ENCODE measurements at places on chromosomes 7 and 10. TPM values are rescaled to one million over a fixed set of nuclear protein-coding genes. Genes with fewer than 3 reads are reported as not detected.

GRCh38 chr7:75734586-75735458 lies 3.9 kb downstream of the HIP1 start:
- DNase-seq = peak; percentile 45
- no peak overlapping the region for H3K27ac ChIP-seq
- no peaks in the 10 kb centered on the region for H3K27me3 ChIP-seq
- no peaks in the 10 kb centered on the region for H3K36me3 ChIP-seq
- no peak overlapping the region for H3K4me3 ChIP-seq
- peaks cover 21% of the 10 kb centered on the region for H3K4me1 ChIP-seq

GRCh38 chr7:156827587-156828203 lies 65.3 kb downstream of the LMBR1 start:
- H3K27ac ChIP-seq = no peak overlapping the region
- H3K4me3 ChIP-seq = no peak overlapping the region
- H3K36me3 ChIP-seq = peaks cover 11% of the 10 kb centered on the region
- H3K4me1 ChIP-seq = no peaks in the 10 kb centered on the region
- DNase-seq = no peak

- H3K4me3 ChIP-seq = no peak overlapping the region
- DNase-seq = no peak
- no peaks in the 10 kb centered on the region for H3K4me1 ChIP-seq
- H3K27me3 ChIP-seq = no peaks in the 10 kb centered on the region
- no peaks in the 10 kb centered on the region for H3K36me3 ChIP-seq
- no peak overlapping the region for H3K27ac ChIP-seq
Measured at GRCh38 chr7:14340393-14341074, 351.1 kb upstream of the ETV1 start.

DNA sequence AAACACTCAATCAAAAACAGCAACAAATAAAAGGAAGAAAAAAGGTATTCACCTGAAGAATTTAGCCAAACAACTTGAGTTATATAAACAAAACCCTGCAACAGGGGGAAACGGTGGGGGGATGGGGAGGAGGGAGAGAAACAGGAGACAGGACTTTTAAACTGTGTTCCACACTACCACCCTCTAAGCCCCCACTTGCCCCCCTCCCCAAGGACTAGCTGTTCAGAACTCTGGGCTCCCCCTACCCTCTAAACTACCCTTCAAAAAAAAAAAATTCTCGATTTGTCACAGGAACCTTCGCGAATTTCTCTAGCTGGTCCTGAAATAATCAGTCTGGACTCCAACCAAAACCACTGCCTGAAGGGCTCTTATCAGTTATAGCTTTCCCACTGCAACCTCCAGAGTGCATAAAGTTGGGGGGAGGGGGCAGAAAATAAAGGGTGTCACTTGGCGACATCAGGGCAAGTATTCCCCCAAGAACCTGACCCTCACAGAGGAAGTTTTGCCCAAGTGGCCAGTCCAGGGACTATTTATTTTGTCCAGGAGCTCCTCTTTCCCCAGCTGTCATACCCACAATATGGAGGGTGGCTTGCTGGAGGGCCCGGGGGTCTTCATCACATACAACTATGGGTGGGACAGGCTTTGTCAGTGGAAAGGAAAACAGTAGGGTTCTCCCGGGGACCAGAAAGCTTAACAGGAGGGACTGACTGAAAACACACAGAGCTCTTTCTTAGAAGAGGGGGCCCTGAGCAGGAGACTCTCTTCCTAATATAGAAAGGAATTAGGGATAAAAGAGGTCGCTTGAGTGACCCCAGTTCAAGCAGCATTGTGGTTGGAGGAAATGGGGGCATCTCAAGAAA lies 1.3 kb downstream of the UBE2H start:
- H3K4me1 ChIP-seq = peaks cover 37% of the 10 kb centered on the region
- no peaks in the 10 kb centered on the region for H3K36me3 ChIP-seq
- H3K4me3 ChIP-seq = peak overlapping the region; percentile 94

DNA sequence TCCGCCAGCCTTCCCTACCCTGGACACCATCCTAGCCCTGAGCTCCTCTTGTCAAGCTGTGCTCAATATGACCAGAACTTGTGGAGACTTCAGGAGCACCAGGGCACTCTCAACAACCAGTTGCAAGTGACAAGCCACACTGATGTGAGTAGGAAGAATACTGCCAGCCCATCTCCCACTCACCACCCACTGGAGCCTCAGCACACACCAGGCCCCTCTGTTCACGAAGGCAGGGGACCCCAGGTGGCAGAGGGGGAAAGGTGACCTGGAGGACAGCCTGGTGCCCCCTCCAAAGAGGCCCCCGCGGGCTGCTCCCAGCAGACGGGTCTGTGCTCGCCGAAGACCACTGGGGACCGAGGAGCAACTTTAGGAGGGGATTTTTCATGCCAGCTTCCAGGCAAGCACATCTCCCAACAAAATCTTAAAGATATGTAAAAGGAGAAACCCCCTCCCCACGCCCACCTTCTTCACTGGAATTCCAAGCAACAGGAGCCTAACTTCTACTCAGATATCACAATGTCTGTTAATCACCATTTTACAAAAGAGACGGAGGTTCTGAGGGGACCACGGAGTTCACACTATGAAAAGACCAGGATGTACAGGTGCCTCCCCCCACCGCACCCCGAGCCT lies 1.0 kb downstream of the MMD2 start:
- H3K27ac ChIP-seq = no peak overlapping the region
- H3K4me3 ChIP-seq = no peak overlapping the region
- no peak for DNase-seq
- no peaks in the 10 kb centered on the region for H3K36me3 ChIP-seq
- no peaks in the 10 kb centered on the region for H3K27me3 ChIP-seq

GRCh38 chr7:128876978-128877755 lies 14.5 kb downstream of the ATP6V1F start:
- no peaks in the 10 kb centered on the region for H3K36me3 ChIP-seq
- no peak for DNase-seq
- no peak overlapping the region for H3K4me3 ChIP-seq
- H3K27ac ChIP-seq = no peak overlapping the region
- peaks cover 33% of the 10 kb centered on the region for H3K4me1 ChIP-seq

GRCh38 chr10:127176649-127177048 lies 19.7 kb downstream of the INSYN2A start:
- no peak for DNase-seq
- H3K4me1 ChIP-seq = no peaks in the 10 kb centered on the region
- no peak overlapping the region for H3K4me3 ChIP-seq
- no peak overlapping the region for H3K27ac ChIP-seq
- no peaks in the 10 kb centered on the region for H3K27me3 ChIP-seq
- no peaks in the 10 kb centered on the region for H3K36me3 ChIP-seq

GRCh38 chr10:103542764-103543616 lies 49.5 kb downstream of the NEURL1 start:
- H3K27ac ChIP-seq = no peak overlapping the region
- no peaks in the 10 kb centered on the region for H3K36me3 ChIP-seq
- H3K27me3 ChIP-seq = peaks cover 4% of the 10 kb centered on the region
- H3K4me3 ChIP-seq = no peak overlapping the region
- peak; percentile 14 for DNase-seq

DNA sequence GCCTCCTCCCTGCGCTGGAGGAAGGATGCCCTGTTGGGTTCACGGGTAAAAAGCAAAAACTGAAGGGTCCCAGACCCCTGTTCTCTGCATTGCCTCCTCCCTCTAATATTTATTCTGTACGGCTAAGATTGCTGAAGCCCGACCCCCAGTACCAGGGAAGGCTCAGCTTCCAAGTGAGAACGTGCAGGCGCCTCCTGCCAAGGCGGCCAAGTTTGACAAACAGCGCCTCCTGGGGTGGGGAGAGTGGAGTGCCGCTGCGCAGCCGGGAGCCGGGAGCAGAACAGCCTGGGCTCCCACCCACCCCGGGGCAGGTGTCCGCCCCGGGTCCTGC lies 4.7 kb upstream of the EBF3 start:
- peak; percentile 9 for DNase-seq
- peaks cover 6% of the 10 kb centered on the region for H3K27me3 ChIP-seq
- no peaks in the 10 kb centered on the region for H3K4me1 ChIP-seq
- no peak overlapping the region for H3K4me3 ChIP-seq
- H3K27ac ChIP-seq = no peak overlapping the region
- H3K36me3 ChIP-seq = no peaks in the 10 kb centered on the region

DNA sequence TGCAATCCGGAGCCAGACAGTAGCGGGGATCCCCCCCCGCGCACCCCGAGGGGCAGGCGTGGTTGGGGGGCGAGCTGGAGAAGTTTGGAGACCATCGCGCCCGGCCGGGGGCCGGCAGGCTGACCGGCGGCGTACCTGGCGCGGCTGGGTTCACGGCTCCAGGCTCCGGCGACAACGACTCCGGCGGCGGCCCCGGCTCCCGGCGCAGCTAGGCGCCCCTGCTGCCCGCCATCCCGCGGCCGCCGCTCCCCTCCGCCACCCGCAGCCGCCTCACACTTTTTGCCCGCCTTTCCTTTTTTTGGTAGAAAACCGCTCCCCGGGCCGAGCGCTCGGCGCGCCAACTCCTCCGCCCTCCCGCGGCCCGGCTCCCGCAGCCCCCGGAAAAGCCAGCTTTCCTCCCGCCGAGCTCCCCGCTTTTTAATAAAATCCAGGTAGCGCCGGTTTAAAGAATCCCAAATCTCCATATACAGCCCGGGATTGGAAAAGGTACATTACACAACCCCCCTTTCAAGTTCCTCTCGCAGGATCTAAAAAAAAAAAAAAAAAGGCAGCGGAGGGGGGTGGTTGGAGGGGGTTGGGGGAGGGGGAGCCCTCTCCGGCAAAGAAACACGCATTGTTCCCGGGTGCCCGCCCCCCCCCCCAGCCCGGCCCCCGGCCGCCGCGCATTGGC lies at the start of gene TNRC18:
Gene TNRC18, minus strand, starts transcription at position 529 of the 670 bp plus-strand sequence. CDS start 2,588 bp downstream, outside the sequence.
- H3K4me3 ChIP-seq = peak within 1 kb of the TSS; percentile 94
- DNase-seq = no peak
- H3K4me1 ChIP-seq = peaks cover 9% of the 10 kb centered on the region
- no peaks in the 10 kb centered on the region for H3K36me3 ChIP-seq
- no peaks in the 10 kb centered on the region for H3K27me3 ChIP-seq

GRCh38 chr10:113436851-113437250 lies 116.0 kb upstream of the HABP2 start:
- H3K36me3 ChIP-seq = no peaks in the 10 kb centered on the region
- H3K27ac ChIP-seq = no peak overlapping the region
- no peak for DNase-seq

- H3K4me3 ChIP-seq = no peak overlapping the region
- H3K27me3 ChIP-seq = no peaks in the 10 kb centered on the region
- no peak for DNase-seq
- no peak overlapping the region for H3K27ac ChIP-seq
- peaks cover 22% of the 10 kb centered on the region for H3K36me3 ChIP-seq
Measured at GRCh38 chr10:127386606-127387327, 162.3 kb upstream of the NPS start.

- DNase-seq = no peak
- no peaks in the 10 kb centered on the region for H3K4me1 ChIP-seq
- no peak overlapping the region for H3K4me3 ChIP-seq
- H3K27me3 ChIP-seq = no peaks in the 10 kb centered on the region
- no peaks in the 10 kb centered on the region for H3K36me3 ChIP-seq
- H3K27ac ChIP-seq = no peak overlapping the region
Measured at GRCh38 chr7:137096607-137097006, 228.2 kb downstream of the CHRM2 start.

GRCh38 chr7:150994838-150995510 lies 4.2 kb downstream of the NOS3 start:
- H3K4me1 ChIP-seq = peaks cover 11% of the 10 kb centered on the region
- H3K4me3 ChIP-seq = no peak overlapping the region
- H3K36me3 ChIP-seq = no peaks in the 10 kb centered on the region
- H3K27ac ChIP-seq = no peak overlapping the region
- no peak for DNase-seq

DNA sequence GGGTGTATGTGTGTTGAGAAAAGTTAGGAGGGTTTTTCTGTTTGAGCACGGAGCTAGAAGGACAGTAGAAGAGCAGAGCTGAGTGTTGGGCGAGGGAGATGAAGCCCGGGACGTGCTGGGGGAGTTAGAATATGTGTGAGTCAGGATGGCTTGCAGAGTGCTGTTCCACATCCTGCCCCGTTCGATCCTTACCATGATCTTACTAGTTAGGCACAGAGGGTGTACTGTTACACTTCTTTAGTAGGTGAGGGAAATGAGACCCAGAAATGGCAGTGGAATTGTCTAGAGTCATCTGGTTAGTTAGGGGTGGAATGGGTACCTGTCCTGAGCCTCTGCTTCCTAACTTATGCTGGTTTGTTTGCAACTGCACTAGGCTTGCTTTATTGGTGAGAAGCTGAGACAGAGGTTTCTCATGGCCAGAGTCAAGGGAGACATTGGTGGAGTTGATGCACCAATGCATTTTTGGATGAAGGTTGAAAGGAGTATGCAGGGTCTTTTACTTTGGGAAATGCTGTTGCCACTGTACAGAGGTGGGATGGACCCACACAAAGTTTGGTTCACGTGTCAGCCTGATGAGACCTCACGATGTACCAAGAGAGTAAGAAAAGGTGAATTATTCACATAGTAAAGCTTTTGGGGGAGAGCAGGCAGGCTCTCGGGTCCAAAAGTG lies 42.4 kb downstream of the CCNY start:
- no peaks in the 10 kb centered on the region for H3K27me3 ChIP-seq
- H3K36me3 ChIP-seq = no peaks in the 10 kb centered on the region
- H3K27ac ChIP-seq = no peak overlapping the region
- peaks cover 20% of the 10 kb centered on the region for H3K4me1 ChIP-seq

DNA sequence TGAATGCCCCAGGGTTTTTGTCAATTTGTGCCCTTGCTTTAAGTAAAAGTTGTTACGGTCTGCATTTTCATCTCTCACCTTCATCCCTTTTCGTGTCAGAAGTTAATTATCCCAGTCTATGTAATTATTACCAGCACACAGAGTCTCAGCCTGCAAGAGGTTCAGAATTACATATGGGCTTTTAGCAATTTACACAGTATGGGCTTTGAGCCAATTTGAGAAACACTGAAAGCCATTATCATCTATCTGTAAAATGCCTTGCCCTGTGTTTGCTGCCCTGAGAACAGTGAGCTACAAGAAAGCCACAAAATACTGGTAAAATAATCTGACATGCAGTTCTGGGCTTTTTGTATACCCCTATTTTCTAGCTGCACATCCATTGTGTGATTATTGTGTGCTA lies 125.6 kb upstream of the STEAP4 start:
- DNase-seq = no peak
- no peaks in the 10 kb centered on the region for H3K27me3 ChIP-seq
- no peak overlapping the region for H3K27ac ChIP-seq
- H3K4me1 ChIP-seq = no peaks in the 10 kb centered on the region

- H3K36me3 ChIP-seq = no peaks in the 10 kb centered on the region
- H3K4me1 ChIP-seq = peaks cover 29% of the 10 kb centered on the region
- DNase-seq = peak; percentile 29
- peak within 1 kb of the TSS; percentile 66 for H3K4me3 ChIP-seq
- no peaks in the 10 kb centered on the region for H3K27me3 ChIP-seq
- peak within 1 kb of the TSS; percentile 36 for H3K27ac ChIP-seq
Measured at GRCh38 chr7:24572997-24573553, at the start of gene PALS2. TSS of gene PALS2 (plus strand) at chr7:24573452. CDS start at chr7:24623668, 50,216 bp downstream.

- no peaks in the 10 kb centered on the region for H3K27me3 ChIP-seq
- peak; percentile 36 for DNase-seq
- no peak overlapping the region for H3K4me3 ChIP-seq
- no peak overlapping the region for H3K27ac ChIP-seq
Measured at GRCh38 chr10:78620985-78621799, 447.6 kb upstream of the ZMIZ1 start.

GRCh38 chr10:51667678-51668335 lies 31.6 kb downstream of the CSTF2T start:
- no peaks in the 10 kb centered on the region for H3K36me3 ChIP-seq
- no peak overlapping the region for H3K4me3 ChIP-seq
- H3K27ac ChIP-seq = no peak overlapping the region
- no peaks in the 10 kb centered on the region for H3K27me3 ChIP-seq

The NUTM2E gene
- total RNA-seq = not detected

The AGR2 gene
- 1.3 TPM for total RNA-seq

The SLC26A5 gene
- total RNA-seq = 0.11 TPM

The SEMA3D gene
- not detected for total RNA-seq

The TRIL gene
- total RNA-seq = 0.45 TPM

The MEOX2 gene
- total RNA-seq = not detected

The PAPSS2 gene
- 0.17 TPM for total RNA-seq

The TAF6 gene
- total RNA-seq = 25.6 TPM

The NPC1L1 gene
- 3.8 TPM for total RNA-seq
